ENCODE measurements at places on chromosomes 3 and 15.

GRCh38 chr3:125325746-125326145, 49.4 kb downstream of the ZNF148 start:
- DNase-seq = no peak

DNA sequence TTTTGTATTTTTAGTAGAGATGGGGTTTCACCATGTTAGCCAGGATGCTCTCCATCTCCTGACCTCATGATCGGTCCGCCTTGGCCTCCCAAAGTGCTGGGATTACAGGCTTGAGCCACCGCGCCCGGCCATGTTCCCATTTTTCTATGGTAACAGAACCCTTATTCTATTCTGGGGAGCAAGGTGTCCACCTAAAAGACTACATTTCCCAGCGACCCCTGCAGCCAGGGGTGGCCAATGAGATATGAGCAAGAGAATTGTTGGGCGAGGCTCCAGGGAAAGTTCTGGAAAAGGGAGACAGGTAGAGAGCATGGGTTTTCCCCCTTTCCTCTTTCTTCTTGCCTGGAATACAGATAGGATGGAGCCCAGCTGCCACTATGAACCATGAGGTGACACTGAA, 96.9 kb downstream of the LINGO1 start:
- no peak for DNase-seq

- DNase-seq = no peak
Measured at GRCh38 chr3:14787630-14788029, 31.1 kb upstream of the FGD5 start.

GRCh38 chr3:120468635-120469295, 18.0 kb upstream of the FSTL1 start:
- no peak for DNase-seq

DNA sequence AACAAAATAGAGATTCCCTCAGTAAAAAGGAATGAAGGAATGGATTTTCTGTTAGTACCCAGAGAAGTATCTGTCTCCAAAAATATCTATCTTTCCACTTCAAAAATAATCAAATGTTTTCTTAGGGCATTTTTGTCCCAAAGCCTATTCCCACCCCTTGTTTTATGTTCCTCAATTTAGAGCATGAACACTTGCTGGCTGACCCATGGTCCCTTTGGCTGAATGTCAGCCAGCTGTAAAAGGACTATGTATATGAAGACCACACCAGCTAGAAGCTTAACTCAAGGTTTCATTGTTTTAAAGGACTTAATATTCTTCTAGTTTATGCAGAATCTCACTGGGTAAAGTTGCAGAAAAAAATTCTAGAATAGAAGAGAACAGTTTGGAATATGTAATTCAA, 931.2 kb downstream of the MCTP2 start:
- no peak for DNase-seq

- DNase-seq = no peak
Measured at GRCh38 chr3:102791641-102792589, 357.1 kb downstream of the ZPLD1 start.

- no peak for DNase-seq
Measured at GRCh38 chr3:10563396-10563795, 58.0 kb upstream of the ATP2B2 start.

Data from anterior cingulate cortex (tissue), 58 donors.